Naive B cell (primary cell): ENCODE measurements at places on chromosomes 16 and 17. TPM values are rescaled to one million over a fixed set of nuclear protein-coding genes. Genes with fewer than 3 reads are reported as not detected.

Gene KRTAP9-8
- not detected for polyA plus RNA-seq

Gene CETP
- polyA plus RNA-seq = 0.25 TPM

Gene SEZ6L2
- not detected for polyA plus RNA-seq

Gene CCDC200
- polyA plus RNA-seq = 0.82 TPM

Gene HIRIP3
- polyA plus RNA-seq = 13.4 TPM

Gene KRTAP2-2
- polyA plus RNA-seq = not detected

Gene ATMIN
- polyA plus RNA-seq = 22.9 TPM

Gene DYNC1LI2
- 33.8 TPM for polyA plus RNA-seq

Gene TEKT1
- not detected for polyA plus RNA-seq

Gene MYH8
- not detected for polyA plus RNA-seq
